ENCODE measurements at places on chromosomes 5 and 9.

- DNase-seq: no peak
Observed at GRCh38 chr9:34823778-34824177, 113.8 kb upstream of the CCL21 start.

DNA sequence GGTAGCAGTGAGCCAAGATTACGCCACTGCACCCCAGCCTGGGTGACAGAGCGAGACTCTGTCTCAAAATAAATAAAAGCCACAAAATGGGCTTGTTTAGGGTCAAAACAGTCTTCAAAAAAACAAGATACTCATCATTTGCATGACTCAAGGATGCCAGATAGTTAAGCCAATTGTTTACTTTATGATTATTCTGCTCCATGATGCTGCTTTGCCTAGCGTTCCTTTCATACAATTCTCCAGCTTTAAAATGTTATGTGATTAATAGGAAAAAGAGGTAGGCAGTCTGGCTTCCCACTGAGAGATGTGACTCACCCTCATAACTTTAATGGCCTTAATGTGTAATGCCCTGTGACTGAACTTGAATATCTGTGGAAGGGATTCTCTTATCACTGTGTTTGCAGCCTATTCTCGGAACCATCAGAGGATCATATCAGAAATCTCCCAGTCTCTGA lies 364.6 kb upstream of the TRPC7 start:
- peak; percentile 4 for DNase-seq

DNA sequence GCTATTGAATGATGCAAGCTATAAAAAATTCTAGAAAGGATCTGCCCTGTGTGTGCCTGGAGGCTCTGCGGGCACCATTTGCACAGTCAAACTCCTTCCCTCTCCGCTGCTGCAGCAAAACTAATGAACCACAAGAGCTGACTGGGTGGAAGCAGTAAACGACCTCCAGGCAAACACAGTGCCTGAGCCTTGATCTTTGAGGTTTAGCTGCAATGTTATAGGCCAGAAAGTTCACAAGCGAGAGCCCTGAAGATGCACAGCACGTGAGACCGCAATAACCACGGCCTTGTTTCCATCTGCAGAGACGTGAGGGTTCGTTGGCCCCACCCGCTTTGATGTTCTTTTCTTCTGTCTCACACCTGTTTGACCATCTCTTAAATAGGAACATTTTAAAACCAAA lies 69.2 kb upstream of the S1PR3 start:
- no peak for DNase-seq

DNA sequence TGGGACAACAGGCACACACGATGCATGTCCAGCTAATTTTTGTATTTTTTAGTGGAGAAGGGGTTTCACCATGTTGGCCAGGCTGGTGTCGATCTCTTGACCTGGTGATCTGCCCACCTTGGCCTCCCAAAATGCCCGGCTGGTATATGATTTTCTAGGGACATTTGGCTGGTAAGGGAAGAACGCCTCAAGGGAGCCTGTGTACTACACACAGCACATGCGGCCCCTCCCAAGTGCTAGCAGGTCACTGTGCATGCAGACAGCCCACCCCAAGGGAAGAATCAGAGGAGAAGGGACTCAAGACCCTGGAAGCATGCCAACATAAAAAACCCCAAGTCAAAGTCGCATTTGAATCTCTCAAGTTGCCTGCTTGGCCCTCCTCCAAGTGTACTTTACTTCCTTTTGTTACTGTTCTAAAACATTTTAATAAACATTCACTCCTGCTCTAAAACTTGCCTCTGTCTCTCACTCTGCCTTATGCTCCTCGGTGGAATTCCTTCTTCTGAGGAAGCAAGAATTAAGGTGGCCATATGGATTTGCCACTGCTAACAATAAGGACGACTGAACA lies 24.3 kb upstream of the OTULINL start:
- no peak for DNase-seq

DNA sequence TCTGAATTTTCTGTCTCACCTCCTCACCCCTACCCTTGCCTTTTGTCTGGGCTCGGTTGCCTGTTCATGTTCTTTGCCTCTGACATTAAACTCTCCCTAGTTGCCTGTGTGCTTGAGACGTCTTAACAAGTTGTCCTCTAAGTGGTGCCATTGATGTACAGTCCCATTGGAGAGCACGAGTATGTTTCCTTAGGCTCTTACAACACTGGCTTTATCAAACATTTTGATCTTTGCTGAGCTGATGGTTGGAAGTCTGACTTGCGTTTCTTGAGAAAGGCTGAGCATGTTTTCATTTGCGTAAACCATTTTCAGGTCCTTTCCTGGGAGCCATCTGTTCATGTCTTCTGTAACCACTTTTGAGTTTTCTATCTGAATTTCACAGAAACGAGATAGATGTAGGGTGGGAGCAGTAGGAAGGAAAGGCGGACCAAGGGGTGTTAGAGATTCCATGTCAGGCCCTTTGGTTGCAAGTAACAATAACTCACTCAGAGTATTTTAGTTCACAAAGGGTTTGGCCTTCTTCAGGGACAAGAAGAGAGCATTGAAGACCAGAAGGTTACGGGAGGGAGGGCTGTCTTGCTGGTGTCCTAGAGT lies 35.4 kb downstream of the OTULIN start:
- DNase-seq: no peak

GRCh38 chr9:86563936-86564335 lies 209.7 kb upstream of the TUT7 start:
- DNase-seq: no peak

DNA sequence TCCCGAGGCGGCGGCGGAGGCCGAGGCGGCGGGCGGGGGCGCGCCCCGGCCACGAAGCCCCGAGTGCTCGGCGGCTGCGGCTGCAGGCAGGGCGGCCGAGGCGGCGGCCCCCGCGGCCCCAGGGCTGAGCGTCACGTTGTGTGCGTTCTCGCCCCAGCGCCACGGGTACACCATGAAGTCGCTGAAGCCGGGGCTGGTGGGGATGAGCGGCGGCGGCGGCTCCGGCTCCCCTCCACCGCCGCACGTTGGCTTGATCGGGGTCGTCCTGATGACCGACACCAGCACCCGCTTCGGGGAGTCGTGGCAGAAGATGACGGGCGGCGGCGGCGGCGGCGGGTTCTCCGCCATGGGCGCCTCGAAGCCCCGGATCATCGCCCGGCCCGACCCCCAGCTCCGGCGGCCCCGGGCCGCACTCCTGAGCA lies 498 bp downstream of the ZNF367 start:
- no peak for DNase-seq

- no peak for DNase-seq
Observed at GRCh38 chr5:149666212-149666852, 63.8 kb upstream of the PPARGC1B start.

- no peak for DNase-seq
Observed at GRCh38 chr5:147619281-147619878, 109.5 kb upstream of the DPYSL3 start.

- DNase-seq: no peak
Observed at GRCh38 chr5:124713595-124713994, 32.8 kb downstream of the ZNF608 start.

- DNase-seq: no peak
Observed at GRCh38 chr5:80231243-80231642, 24.6 kb downstream of the SERINC5 start.

Data from NCI-H1417 treated with DMSO at 0.1 percent for 48 hours (cell line).